Esophagus squamous epithelium (tissue), 5 donors: ENCODE measurements at places on chromosomes 4 and X. TPM values are rescaled to one million over a fixed set of nuclear protein-coding genes. Genes with fewer than 3 reads are reported as not detected.

NLGN4X gene
- 0.76 TPM for total RNA-seq

BGN gene
- 26.7 TPM for total RNA-seq

GIMD1 gene
- total RNA-seq = not detected

SCRG1 gene
- not detected for total RNA-seq

EDA2R gene
- total RNA-seq = 0.08 TPM

PTTG2 gene
- not detected for total RNA-seq

PDZD4 gene
- 3.4 TPM for total RNA-seq

TREX2 gene
- total RNA-seq = 5.1 TPM

GYPB gene
- total RNA-seq = not detected

CTSO gene
- 3.5 TPM for total RNA-seq

RAB41 gene
- total RNA-seq = not detected

SLC7A11 gene
- 9.9 TPM for total RNA-seq

DUX4 gene
- not detected for total RNA-seq

PASD1 gene
- total RNA-seq = not detected

AVPR2 gene
- 0.26 TPM for total RNA-seq

RPS6KA6 gene
- total RNA-seq = 0.92 TPM

CLGN gene
- total RNA-seq = 1.2 TPM

ADAMTS3 gene
- 0.15 TPM for total RNA-seq

SCML2 gene
- 2.4 TPM for total RNA-seq

PLAC1 gene
- total RNA-seq = not detected

SLC10A6 gene
- 23.9 TPM for total RNA-seq

ARAP2 gene
- total RNA-seq = 62.4 TPM

SYTL5 gene
- 8.9 TPM for total RNA-seq

CYSLTR1 gene
- 0.26 TPM for total RNA-seq

USP26 gene
- total RNA-seq = not detected

STPG2 gene
- total RNA-seq = not detected

MTCP1 gene
- total RNA-seq = 1.8 TPM

VCX gene
- total RNA-seq = not detected

SSX1 gene
- total RNA-seq = not detected

TMSB4X gene
- 1,751 TPM for total RNA-seq

GABRG1 gene
- total RNA-seq = not detected

GABRE gene
- total RNA-seq = 39.2 TPM

ABLIM2 gene
- 13.5 TPM for total RNA-seq

AWAT2 gene
- not detected for total RNA-seq

VCX3A gene
- total RNA-seq = not detected

ALAS2 gene
- total RNA-seq = not detected
